ENCODE measurements at places on chromosomes 2 and 18.

GRCh38 chr2:175167076-175167791 is 769 bp downstream of the ATF2 start:
- DNase-seq: peak; percentile 48

DNA sequence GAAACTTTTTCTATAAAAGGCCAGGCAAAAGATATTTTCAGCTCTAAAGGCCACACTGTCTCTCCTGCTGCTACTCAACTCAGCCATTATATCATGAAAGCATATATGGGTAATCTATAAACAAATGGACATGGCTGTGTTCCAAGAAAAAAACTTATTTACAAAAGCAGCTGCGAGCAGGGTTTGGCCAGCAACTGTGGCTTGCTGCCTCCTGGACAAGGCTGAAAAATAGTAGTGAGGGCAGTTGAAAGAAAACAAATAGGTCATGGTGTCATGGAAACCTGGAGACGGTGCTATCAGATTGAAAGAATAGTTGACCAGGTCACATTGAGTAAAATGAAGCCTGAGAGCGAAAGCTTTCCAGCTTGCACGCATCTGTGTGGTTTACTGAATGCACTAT is 89.2 kb upstream of the LRATD1 start:
- DNase-seq: no peak

DNA sequence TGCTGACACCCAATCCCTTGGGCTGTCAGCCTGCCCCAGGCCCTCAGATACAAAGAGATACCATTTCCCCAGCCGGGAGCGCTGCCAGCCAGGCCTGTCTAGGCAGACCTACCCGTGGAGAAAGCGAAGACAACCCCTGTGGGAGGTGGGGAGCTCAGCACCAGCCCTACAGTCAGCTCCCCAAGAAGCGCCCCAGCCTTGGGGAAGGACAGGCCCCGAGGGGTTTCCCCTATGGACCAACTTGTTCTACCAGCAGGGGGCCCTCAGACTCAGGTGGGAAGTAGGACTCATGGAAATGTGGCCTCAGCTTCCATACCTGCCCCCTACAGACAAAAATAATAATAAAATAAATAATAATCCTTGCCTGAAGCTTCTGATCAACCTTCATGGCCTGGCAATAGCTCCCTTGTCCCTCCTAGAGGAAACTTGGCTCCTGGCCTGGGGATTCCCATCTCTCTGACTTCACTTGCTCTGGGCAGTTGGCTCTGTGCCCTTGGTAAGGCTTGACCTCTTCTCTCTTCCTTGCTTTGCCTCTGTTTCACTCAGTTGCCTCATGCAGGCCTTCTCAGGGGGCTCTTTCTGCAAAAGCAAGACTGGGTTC is 7.0 kb downstream of the SLC35F6 start:
- no peak for DNase-seq

DNA sequence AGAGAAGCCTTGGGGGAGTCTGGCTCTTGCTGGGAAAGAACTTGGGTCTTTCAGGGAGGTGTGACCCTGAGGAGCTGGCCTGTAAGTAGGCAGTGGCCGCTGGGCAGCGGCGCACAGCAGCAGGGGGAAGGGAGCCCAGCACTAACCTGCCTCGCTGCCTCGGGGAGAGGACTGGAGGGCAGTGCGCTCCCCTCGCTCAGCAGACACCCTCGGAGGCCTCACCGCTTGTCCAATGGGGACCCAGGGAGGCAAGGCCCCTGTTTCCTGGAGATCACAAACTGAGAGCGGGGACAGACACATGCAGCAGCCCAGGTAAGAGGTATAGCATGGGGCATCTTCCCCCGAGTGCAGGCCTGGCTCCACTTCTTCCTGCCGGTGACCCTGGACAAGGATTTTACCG is 3.3 kb downstream of the DNMT3A start:
- no peak for DNase-seq

GRCh38 chr2:241261628-241262027 is 53.8 kb downstream of the HDLBP start:
- DNase-seq: no peak

GRCh38 chr2:190999058-190999457 is 14.9 kb downstream of the STAT1 start:
- DNase-seq: no peak

GRCh38 chr2:62453955-62454354 is 52.0 kb downstream of the TMEM17 start:
- DNase-seq: no peak

DNA sequence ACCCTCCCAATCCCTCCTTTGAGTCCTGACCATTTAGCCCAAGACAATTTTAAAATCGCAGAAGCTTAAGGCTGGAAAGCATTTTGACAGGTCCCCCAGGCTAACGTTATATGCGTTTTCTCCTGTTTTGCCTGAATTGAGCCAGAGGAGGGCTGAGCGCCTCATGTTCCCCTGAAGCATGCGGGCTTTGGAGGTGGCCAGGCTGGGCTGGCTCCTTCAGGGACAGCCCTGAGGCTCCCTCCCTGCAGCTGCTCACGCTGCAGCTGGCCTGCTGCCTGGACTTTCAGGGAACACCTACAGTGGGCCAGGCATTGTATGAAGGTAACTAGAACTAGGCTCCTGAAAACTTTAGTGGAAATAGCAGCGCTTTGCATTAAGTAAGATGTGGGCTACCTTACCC is 179.2 kb downstream of the ACKR3 start:
- no peak for DNase-seq

- DNase-seq: no peak
These were observed 54.1 kb downstream of the XIRP2 start for GRCh38 chr2:166942377-166942776.

DNA sequence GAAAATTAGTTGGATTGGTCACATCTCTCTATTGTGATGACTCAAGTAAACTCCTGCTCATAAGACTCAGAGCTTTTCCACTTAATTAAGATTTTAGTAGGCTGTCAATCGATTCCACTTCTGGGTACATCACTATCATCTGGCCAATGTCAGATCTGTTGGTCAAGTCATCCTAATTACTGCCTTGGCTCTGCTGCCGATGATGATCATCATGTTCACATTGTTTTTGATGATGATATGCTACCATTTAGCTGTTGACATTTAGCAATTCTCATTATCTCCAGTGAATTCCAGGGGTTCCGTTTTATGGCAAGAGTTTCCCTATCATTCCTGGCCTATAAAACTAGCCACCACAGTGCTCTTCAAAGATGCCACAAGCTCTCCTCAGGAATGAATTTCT is 253.4 kb downstream of the IKZF2 start:
- DNase-seq: no peak

DNA sequence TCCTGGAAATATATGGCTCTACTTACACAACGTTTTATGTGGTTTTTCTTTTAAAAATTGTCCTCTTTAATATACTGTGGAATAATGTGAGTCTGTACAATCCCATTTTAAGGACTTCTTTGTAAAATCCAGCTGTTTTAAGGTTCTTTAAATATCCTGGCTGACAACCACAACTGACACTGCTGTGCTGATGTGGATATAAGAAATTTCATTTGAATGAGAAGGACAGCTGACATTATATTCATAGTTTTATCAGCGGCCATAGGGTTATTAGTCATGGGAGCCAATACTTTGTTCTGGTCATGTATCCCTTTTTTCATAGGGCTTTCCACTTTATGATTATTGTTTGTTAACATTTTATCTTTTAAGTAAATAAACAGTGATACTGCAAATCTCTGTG is 169.5 kb downstream of the CAMKMT start:
- DNase-seq: no peak

DNA sequence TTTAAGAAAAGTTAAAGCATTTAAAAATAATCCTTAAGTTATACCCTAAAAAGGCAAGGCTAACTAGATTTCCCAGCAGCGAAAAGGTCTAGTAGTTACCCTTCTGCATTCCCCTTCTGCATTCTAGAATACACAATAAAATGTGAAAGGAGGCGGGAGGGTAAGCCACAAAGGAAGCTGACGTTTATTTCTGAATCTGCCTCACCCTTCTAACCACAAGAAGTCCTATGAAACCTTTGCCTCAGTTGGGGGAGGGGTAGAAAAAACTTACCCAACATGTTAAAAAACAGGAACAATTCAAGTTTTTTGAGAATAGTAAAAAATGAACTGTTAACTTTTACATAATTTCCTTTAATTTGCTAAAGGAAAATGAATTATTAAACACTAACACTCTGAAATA is 11.3 kb downstream of the STK17B start:
- DNase-seq: no peak

DNA sequence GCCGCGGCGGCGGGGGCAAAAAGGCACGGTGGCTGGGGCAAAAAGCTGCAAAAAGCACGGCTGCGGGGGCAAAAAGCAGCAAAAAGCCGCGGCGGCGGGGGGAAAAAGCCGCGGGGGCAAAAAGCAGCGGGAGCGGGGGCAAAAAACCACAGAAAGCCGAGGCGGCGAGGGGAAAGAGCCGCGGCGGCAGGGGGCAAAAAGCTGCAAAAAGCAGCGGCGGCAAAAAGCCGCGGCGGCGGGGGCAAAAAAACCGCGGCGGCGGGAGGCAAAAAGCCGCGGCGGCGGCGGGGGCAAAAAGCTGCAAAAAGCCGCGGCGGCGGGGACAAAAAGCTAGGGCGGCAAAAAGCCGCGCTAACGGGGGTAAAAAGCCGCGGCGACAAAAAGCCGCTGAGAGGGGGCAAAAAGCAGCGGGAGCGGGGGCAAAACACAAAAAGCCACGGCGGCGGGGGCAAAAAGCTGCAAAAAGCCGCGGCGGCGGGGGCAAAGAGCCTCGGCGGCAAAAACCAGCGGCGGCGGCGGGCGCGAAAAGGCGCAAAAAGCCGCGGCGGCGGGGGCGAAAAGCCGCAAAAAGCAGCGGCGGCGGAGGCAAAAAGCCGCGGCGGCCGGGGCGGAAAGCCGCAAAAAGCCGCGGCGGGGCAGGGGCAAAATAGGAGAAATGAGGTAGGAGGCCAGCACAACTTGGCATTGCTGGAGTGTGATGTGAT is 123.4 kb downstream of the ANKRD30BL start:
- no peak for DNase-seq

DNA sequence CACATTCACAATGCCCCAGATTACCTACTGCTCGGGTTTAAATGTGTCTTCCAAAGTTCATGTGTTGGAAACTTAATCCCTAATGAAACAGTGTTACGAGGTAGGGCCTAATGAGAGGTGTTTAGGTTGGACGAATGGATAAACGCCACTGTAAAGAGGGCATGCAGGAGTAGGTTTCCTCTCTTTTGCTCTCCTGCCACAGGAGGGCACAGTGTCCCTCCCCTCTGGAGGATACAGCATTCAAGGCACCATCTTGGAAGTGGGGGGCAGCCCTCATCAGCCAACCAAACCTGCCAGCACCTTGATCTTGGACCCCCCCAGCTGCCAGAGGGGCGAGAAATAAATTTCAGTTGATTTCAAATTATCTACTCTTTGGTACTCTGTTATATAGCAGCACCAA is 103.5 kb downstream of the TSHZ1 start:
- no peak for DNase-seq

DNA sequence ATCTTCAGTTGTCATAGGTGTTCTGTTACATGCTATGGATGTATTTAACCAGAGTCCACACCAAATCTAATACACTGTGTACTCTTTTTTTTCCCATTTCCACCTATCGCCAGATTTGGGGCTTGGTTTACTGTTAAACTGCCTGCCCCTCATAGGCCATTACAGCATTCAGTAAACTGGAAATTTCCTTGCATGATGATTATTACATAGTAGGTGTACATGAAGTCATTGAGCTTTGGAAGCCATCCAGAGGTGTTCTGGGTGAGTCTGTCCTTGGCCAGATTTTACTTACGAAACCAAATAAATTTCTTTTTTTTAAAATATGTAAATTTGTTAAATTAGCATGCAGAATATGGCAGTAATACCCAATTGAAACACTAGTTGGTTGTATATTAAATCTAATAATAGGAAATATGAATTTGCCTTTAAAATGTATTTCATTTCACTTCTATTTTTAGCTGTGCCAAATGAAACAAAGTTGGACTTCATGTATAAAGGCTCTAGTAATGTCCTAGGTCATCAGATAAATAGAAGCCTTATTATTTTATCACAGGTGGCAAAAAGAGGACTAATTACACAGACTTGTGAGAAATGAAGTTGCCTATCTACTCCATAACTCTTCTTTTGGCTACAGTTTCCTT is 60.7 kb downstream of the COMMD1 start:
- no peak for DNase-seq

- DNase-seq: no peak
These were observed 1.2 kb downstream of the ALK start for GRCh38 chr2:29920130-29920577.

GRCh38 chr2:172782506-172783164 is 47.0 kb downstream of the RAPGEF4 start:
- DNase-seq: no peak

- no peak for DNase-seq
These were observed 141.5 kb downstream of the OSR1 start for GRCh38 chr2:19216676-19217602.

DNA sequence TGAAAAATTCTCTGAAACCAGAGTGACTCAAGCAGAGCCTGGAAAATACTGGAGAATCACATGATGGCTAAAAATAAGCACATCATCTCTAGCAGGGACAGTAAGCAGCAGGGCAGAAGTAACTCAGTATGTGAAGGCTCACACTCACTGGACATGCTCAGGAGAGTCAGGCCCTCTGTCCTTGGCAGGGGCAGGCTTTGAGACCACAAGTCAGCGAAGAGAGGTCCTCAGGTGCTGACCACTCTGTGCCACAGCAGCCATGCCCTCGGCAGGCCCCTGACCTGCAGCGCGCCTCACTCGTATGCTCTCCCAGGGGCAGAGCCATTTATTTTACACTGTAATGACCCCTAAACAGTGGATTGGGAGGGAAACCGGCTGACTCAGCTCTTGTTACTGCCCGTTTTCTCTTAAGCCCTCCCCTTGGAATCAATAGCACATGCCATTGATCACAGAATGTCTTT is 76.8 kb downstream of the MAPRE2 start:
- DNase-seq: peak; percentile 27

DNA sequence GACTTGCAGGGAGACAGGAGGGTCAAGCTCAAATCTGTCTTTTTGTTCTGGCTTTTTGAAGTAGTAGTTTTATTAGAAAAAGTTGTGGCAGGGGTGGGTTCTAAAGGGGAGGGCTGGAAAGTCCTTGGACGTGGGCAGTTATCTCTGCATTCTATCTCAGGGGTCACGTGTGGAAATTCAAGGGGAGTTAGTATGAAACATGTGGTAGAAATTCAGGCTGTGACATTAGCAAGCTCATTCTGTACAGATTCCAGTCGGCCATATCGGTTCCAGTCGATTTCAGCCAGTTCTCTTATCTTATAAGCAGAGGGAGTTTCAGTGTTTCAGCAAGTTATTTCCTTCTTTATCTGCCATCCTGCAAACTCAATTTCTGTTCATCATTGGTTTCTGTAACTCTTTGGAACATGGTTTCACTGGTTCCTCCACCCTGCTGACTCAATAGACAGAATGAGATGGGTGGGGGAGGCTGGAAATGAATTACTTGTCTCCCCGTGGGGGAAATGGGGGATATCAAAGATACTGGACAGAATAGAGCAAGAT is 53.0 kb downstream of the RAB27B start:
- no peak for DNase-seq

- no peak for DNase-seq
These were observed 15.4 kb upstream of the WIPF1 start for GRCh38 chr2:174612970-174613369.

DNA sequence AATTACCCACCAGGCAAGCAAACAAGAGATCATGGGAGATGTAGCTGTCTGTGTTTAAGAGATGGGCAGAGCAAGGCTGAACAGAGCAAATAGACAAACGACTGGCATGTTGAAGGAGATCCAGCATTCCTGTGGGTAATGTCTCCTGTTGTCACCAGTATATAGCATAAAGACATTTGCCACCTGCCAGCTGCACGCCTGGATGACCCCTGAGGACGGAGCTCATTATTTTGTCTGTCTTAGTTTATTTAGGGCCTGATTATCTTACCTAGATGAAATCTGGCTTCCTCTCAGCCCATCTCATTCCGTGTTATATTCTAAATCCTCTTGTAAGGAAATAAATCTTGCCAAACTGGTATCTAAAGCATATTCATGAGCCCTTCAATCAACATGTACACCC is 510.3 kb upstream of the LINC00305 start:
- DNase-seq: no peak
